ENCODE measurements at places on chromosomes 3 and 15.

DNA sequence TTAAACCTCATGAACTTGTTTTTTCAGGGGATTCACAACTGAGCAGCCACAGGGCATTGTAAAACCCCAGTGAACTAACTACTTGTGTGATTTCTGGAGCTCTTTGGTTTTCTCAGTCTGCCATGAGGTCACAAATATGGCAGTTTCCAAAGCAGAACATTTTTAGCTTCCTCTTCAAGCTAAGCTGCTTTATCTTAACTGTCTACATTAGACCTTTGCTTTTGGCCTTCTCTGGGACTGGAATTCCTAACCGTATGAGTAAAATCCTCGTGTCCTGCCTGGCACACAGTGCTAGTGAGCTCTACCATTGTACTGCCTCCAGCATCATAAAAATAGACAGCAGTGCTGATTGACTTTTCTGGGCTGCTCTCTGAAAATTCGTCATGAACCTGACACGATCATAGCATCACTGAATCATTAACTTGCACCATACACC lies 22.1 kb downstream of the CDIN1 start:
- no peak for DNase-seq

DNA sequence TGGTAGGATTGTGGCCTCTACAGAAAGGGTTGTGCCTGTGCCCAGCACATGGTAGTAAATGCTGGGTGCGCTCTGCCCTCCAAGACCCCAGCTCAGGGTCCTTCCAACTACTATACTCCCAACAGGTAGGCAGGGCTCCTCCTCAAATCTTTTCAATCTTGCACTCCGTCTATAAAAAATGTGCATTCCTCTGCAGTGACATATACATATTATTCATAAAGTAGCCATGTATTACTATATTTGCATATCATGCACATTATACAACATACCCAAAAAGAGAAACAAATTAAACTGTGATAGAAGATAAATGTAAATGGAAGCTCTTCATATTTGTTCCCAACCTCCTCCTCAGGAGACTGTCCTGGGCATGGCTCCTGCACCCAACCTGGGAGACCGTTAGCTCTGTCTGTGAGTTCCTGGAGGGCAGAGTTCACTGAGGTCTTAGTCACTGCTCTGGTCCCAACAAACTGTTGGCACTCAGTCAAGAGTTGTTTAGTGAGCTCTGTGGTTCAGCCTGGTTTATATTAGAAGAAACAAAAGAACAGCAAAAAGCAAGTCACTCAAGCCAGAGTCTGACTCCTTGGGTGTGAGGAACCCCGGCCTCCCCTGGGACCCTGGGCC lies 47.7 kb upstream of the GRIP2 start:
- DNase-seq: no peak

GRCh38 chr3:196020373-196020772 lies 61.5 kb downstream of the TFRC start:
- DNase-seq: no peak

GRCh38 chr3:32292085-32292796 lies 53.8 kb downstream of the CMTM8 start:
- DNase-seq: no peak

GRCh38 chr3:126419151-126419703 lies 24.5 kb downstream of the CFAP100 start:
- DNase-seq: no peak
